ENCODE measurements at places on chromosomes 2 and 18. TPM values are rescaled to one million over a fixed set of nuclear protein-coding genes. Genes with fewer than 3 reads are reported as not detected.

Gene REG3A
- not detected for total RNA-seq

Gene ST8SIA3
- 3.7 TPM for total RNA-seq

Gene CHRNG
- total RNA-seq = not detected

Gene UGT1A8
- not detected for total RNA-seq

DNA sequence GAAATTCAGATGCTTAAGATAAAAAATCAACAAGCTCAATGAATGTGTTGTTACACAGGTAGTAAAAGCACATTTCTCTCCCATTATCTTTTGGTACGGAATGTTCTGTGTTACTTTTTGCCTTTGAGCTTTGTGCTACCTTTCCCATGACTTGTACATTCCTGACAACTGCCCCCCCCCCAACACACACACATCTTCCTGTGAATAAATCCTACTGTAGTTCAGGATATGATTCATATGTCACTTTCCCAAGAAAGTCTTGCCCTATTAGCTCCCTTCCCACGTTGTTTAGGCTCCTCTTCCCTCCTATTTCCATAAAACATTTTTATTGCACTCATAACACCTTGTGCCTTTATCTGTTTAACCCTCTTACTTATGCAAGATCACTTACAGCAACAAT lies 442.6 kb upstream of the LRATD1 start:
- no peaks in the 10 kb centered on the region for H3K4me1 ChIP-seq
- H3K27ac ChIP-seq = no peak overlapping the region
- H3K27me3 ChIP-seq = no peaks in the 10 kb centered on the region
- no peaks in the 10 kb centered on the region for H3K36me3 ChIP-seq
- no peak for DNase-seq

- H3K4me1 ChIP-seq = peaks cover 8% of the 10 kb centered on the region
- peak overlapping the region; percentile 90 for H3K4me3 ChIP-seq
- no peaks in the 10 kb centered on the region for H3K36me3 ChIP-seq
- peaks cover 69% of the 10 kb centered on the region for H3K27me3 ChIP-seq
- no peak overlapping the region for H3K27ac ChIP-seq
- no peak for DNase-seq
Observed at GRCh38 chr2:85755122-85756027, 1.6 kb downstream of the ATOH8 start.

DNA sequence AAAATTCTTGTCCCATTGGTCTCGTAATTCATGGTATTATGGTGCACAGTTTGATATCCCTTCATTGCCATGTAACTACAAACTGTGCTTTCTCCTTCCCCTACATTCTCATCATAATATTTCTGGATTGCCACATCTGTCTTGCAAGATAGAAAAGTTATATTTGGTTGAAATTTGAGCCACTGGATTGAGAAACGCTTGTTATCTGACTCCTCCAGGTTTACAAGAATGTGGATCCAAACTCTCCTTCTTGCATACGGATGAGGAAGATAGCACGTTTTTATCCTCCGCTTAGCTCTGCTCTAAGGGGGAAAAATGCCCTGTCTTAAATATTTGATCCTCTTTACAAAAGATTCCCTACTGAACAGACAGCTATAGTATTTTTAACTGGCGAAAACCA lies 438.2 kb downstream of the TSN start:
- H3K27me3 ChIP-seq = no peaks in the 10 kb centered on the region
- H3K4me3 ChIP-seq = no peak overlapping the region
- no peaks in the 10 kb centered on the region for H3K36me3 ChIP-seq

GRCh38 chr18:75283731-75284130 lies 73.1 kb downstream of the TSHZ1 start:
- no peaks in the 10 kb centered on the region for H3K27me3 ChIP-seq
- no peak overlapping the region for H3K4me3 ChIP-seq
- H3K27ac ChIP-seq = no peak overlapping the region
- no peaks in the 10 kb centered on the region for H3K36me3 ChIP-seq

DNA sequence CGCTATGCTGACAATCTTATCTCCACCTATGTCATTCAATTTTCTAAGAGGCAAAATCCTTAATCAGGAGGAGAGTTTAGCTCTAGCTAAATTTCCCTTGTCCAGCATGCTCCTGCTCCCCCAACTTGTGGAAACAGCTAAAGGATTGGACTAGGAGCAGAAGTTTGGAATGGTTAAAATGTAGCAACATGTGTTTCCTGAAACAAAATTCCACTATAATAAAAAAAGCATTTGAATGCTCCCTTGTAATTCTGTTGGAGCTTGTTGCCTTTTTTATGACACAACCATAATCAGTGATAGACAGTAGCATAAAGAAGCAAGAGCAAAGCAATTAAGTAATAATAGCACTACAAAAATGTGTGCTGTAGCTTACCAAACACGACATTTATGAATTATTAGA lies 6.9 kb downstream of the ACTR3 start:
- no peaks in the 10 kb centered on the region for H3K36me3 ChIP-seq
- H3K4me3 ChIP-seq = no peak overlapping the region
- DNase-seq = no peak
- no peak overlapping the region for H3K27ac ChIP-seq

DNA sequence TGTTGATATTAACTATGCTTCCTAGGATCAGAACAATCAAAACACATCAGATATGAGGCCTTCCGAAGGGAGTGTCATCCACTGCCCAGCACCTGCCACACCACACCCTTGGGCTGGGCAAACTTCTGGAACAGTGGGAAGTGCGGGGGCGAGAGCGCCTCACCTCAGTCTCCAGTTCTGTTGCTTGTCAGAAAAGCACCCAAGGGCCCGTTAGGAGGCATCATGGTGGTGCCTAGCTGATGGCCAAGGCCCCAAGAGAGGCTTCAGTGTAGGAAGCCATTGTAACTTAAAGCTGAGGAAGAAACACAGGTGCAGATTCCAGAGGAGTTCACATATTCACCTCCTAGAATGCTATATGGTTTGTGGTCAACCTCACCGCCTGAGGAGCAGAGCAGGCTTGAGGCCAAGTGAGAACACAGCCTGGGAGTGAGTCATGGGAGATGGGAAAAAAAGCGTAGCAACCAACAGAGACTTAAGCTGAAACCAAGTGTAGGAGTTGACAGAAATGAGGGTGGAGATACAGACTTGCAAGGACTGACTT lies 85.1 kb upstream of the ATL2 start:
- DNase-seq = no peak
- H3K27ac ChIP-seq = no peak overlapping the region
- H3K4me1 ChIP-seq = no peaks in the 10 kb centered on the region
- no peak overlapping the region for H3K4me3 ChIP-seq
- H3K27me3 ChIP-seq = no peaks in the 10 kb centered on the region

DNA sequence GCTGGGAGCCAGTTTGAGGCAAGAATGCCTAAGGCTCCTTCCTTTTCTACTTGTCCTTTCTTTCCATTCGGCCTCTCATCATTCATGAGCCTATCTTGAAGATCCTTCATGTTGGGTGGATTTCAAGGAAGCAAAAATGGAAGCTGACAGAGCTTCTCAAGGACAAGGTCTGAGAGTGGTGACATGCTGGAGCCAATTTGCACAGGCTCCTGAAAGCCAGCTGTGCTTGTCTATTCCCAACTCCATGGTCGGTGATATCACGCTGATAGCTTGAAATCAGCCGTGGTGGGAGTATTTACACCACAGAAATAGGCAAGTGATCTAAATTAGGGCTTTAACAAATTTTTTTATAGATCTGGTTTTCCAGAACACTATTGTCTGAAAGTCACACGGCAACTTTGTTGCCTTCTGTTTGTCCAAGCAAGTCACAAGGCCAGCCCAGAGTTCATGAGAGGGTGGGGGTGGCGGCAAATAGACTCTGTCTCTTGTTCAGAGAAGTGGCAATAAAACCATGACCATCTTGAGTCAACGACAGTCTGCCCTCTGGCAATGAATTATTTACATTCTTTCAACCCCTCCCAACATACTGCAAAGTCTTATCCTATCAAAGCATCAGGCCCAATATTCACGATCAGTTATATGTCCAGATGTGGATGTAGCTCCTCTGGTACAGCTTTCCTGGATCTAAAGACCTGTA lies 49.9 kb upstream of the SLC35F5 start:
- H3K27me3 ChIP-seq = no peaks in the 10 kb centered on the region
- DNase-seq = no peak
- no peak overlapping the region for H3K27ac ChIP-seq
- no peak overlapping the region for H3K4me3 ChIP-seq

- no peaks in the 10 kb centered on the region for H3K27me3 ChIP-seq
- H3K36me3 ChIP-seq = no peaks in the 10 kb centered on the region
- DNase-seq = no peak
- no peak overlapping the region for H3K27ac ChIP-seq
- H3K4me3 ChIP-seq = no peak overlapping the region
Observed at GRCh38 chr2:240603846-240604245, 17.3 kb downstream of the CAPN10 start.

DNA sequence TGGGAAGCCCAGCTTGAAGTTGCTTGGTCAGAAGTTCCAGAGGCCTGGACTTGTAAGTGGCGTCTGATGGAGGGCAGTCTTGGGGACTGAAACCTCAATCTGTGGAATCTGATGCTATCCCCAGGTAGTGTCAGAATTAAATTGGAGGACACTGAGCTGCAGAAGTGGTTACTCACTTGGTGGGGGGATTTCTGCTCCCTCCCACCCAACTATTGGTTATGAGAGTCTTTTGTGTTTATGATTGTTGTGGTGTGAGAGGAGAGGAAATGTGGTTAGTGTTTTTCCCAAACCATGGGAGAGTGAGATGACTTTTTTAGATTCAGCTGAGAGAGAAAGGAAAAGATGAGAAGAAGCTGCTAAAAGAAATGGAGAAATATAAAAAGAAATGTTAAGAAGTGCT lies 12.8 kb downstream of the ZBTB14 start:
- no peak overlapping the region for H3K4me3 ChIP-seq
- H3K27me3 ChIP-seq = no peaks in the 10 kb centered on the region
- no peak for DNase-seq
- H3K4me1 ChIP-seq = peaks cover 2% of the 10 kb centered on the region
- H3K27ac ChIP-seq = no peak overlapping the region

DNA sequence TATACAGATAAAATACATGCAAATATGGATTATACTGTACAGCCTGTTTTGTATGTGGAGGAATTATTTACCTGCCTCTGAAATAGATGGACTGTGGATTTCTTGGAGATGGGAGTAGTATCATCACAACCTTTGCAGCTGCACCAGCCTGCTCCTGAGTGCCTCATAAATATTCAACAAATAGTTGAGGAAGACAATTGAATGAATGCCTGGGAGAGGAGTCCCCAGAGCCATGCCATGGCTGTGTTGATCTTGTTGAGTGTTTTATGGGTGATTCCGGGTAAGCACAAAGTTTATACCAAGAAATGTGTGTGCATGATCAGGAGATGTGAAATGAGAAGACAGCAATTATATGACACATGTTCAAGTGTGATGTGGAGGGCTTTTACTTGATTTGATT lies 225.0 kb downstream of the FHOD3 start:
- no peaks in the 10 kb centered on the region for H3K4me1 ChIP-seq
- no peaks in the 10 kb centered on the region for H3K27me3 ChIP-seq
- no peak overlapping the region for H3K27ac ChIP-seq
- no peaks in the 10 kb centered on the region for H3K36me3 ChIP-seq
- no peak overlapping the region for H3K4me3 ChIP-seq
- no peak for DNase-seq

GRCh38 chr2:46852598-46852997 lies 63.0 kb downstream of the MCFD2 start:
- H3K27ac ChIP-seq = no peak overlapping the region
- no peak overlapping the region for H3K4me3 ChIP-seq
- no peaks in the 10 kb centered on the region for H3K4me1 ChIP-seq
- no peaks in the 10 kb centered on the region for H3K36me3 ChIP-seq
- no peaks in the 10 kb centered on the region for H3K27me3 ChIP-seq

Measured in H1 (cell line).